ENCODE measurements at places on chromosomes 3 and 15.

GRCh38 chr3:190435618-190436017, 14.1 kb downstream of the TMEM207 start:
- no peak for DNase-seq

DNA sequence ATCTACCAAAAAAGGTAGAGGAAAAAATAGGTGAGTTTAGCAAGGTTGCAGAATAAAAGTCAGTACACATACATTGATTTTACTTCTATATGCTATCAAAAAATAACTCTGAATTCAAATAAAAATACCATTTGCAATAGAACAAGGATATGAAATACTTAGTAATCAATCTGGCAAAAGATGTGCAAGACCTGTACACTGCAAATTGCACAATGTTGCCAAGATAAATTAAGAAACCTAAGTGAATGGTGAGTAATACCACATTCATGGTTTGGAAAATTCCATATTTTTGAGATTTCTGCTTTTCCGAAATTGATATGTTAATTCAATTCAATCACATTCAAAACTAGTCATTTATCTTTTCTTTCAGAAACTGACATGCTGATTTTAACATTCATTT, 464.8 kb downstream of the EPHA3 start:
- no peak for DNase-seq

DNA sequence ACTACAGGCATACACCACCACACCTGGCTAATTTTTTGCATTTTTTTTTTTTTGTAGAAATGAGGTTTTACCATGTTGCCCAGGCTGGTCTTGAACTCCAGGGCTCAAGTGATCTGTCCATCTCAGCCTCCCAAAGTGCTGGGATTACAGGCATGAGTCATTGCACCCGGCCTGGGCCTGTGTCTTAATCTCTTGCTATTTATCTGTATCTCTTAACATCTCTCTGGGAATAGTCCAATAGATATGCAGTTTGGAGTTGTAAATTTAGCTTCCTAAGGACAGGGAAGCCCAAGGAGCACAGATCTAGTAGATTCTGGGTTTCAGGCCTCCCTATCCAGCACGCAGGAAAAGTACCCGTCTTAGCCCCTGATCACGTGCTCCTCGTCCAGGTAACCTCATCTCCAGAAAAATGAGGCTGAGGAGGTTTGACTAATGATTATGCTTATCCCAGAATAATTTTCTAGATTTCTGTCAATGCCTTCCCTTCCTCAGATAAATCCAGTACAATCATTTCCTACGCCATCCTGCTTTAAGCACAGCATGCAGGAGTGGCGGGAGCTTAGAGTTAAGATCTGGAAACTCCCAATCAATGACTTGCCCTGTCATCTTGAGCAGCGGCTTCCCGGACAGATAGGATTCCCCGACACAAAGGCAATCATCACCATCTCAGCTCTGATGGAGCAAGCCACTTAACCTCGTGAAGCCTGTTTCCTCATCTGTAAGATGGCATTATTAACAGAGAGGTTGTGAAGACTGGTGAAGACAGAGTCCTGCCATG, 12.3 kb upstream of the CTDSPL start:
- no peak for DNase-seq

GRCh38 chr3:99965077-99965476, 147.4 kb downstream of the CMSS1 start:
- DNase-seq, result no peak

GRCh38 chr3:4195006-4195405, 108.2 kb upstream of the SETMAR start:
- no peak for DNase-seq

- DNase-seq, result no peak
Measured at GRCh38 chr15:70142072-70142321, 44.3 kb upstream of the TLE3 start.

- no peak for DNase-seq
Measured at GRCh38 chr3:178159691-178160220, 376.5 kb upstream of the KCNMB2 start.

DNA sequence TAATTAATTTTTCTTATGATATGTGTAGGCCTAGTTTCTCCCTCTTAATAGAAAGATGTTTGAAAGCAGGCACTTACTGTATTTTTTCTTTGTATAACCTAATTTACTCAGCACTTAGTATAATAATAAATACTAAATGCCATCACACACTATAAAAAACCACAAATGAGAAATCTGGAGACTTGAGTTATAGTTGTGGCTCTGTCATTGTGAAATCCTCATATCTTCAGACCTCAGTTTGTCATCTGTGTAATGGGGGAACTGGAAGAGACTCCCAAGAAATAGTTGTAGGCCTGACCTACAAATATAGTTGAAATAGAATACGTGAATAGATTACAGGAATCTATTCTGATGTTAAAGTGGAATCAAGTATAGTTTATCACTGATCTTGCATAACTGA, 287.6 kb upstream of the DPH6 start:
- no peak for DNase-seq

DNA sequence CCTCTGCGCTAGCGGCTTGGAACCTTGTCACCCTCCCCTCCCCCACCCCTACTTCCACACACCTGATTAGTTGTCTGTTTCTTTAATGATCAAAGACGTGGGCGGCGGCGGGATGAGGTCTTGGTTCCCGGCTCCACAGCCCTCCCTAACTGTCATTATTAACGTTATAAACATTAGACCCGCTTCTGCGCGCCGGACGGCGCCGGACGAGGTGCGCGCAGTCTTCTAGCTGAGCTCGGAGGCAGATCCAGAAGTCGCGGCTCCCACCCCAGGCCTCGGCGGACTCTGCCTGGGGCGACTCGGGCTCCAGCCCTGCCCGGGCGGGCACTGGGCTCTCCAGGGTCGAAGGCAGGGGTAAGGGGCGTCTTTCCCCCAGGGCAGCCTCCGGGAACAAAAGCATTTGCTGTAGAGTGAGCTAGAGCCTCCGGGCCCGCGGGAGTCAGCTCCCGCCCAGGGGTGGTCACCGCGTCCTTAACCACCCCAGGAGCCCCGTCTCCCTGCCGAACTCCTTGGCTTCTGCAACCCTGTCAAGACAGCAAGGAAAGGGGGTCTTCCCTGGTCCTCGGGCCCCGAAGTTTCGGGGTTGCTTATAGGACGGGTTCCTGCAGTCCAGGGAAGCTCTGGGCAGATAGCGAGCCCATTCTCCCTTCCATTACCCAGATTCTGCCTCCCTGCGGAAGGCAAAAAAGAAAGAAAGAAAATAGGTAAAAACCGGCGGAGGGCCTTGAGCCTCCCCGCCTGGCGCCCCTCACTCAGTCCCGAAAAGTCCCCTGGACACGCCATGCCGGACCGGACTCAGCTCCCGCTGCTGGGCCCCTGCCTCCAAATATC, 2.2 kb upstream of the ISLR2 start:
- DNase-seq, result no peak

DNA sequence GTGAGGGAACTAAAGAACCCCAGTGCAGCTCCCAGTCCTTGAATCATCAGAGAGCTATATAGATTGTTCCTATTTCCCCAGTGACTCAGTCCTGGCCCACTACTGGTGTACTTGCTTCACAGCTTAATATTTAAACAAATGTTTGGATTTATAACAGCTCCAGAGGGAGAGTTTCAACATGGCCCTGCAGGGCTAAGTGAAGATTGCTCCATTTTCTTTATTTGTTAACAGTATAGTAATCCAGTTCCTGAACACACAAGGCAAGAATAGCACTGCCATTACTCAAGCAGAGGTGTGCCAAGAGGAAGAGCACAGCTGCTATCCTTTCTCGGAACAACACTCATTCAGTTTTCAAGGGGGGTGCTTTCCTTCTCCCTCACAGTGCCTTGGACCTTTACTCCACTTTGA, 6.5 kb downstream of the SQOR start:
- no peak for DNase-seq

DNA sequence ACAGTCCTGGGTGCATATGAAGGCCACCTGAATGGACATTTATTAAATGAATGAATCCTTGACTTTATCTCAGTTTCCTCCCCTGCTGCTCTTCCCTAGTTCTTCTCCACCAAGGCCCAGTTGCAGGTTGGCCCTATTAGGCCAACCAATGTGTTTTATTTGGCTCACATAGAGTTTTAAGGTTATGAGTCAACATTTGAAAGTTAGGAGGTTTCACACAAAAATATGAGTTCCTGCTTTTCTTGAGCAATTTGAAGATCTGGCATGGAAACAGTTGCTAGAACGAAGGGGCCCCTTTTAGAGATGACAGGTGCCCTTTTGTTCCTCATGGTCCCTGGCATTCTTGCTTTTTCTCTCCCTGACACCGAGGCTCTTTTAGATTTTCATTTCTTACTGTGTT, 83.0 kb upstream of the PDZRN3 start:
- no peak for DNase-seq

DNA sequence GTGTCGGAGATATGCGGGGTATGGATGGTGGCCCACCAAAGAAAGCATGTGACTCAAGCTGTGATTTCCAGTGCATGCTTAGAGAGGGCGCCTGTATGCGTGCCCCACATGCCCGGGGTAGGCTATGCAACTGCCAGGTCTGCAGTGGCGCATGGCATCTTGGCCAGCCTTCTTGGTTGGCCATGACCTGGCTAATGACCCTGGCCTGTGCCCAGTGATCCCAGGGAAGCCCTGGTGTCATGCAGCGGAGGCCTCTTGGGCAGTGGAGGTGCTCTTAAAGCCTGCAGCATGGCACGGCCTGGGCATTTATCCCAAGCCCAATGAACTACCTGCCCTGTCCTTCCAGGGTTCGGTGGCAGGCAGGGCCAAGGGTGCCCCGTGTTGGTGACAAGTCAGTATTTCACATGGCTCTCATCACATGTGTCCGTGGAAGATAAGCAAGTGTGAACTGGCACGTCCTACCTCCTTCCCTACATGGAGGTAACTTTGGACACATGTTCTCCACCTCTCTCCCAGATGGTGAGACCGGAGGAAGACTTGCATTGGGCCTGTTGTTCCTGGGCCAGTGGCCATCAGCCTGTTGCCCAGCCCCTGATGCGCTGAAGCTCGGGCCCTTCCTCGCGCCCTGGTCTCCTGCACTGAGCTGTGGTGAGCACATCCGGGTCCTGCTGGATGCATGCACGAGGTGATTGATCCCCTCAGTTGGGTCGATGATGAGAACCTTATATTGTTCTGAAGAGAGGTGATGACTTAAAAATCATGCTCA, 192.0 kb downstream of the UBE3A start:
- no peak for DNase-seq

DNA sequence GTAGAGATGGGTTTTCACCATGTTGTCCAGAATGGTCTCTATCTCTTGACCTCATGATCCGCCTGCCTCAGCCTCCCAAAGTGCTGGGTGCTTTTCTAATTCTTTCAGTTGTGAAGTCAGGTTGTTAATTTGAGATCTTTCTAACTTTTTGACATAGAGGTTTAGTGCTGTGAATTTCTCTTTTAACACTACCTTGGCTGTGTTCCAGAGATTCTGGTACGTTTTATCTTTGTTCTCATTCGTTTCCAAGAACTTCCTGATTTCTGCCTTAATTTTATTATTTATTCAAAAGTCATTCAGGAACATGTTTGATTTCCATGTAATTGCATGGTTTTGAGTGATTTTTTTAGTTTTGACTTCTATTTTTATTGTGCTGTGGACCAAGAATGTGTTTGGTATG, 63.5 kb upstream of the CCDC54 start:
- DNase-seq, result no peak

DNA sequence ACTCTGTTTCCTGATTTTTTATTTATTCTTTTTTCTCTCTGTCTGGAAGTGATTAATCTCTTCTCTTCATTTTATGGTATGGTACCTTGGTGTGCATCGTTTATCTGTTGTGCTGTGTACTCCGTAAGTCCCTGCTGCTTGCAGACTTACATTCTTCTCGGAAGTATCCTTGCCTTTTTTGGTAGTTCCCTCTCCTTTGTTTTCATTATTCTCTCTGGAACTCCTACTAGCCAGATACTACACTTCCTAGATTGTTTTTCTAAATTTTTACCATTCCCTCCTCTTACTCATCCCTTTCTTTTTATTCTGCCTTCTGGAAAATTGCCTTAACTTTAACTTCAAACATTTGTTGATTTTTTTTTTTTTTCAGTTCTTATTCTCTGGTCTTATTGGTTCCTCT, 27.2 kb downstream of the PIK3CA start:
- no peak for DNase-seq

DNA sequence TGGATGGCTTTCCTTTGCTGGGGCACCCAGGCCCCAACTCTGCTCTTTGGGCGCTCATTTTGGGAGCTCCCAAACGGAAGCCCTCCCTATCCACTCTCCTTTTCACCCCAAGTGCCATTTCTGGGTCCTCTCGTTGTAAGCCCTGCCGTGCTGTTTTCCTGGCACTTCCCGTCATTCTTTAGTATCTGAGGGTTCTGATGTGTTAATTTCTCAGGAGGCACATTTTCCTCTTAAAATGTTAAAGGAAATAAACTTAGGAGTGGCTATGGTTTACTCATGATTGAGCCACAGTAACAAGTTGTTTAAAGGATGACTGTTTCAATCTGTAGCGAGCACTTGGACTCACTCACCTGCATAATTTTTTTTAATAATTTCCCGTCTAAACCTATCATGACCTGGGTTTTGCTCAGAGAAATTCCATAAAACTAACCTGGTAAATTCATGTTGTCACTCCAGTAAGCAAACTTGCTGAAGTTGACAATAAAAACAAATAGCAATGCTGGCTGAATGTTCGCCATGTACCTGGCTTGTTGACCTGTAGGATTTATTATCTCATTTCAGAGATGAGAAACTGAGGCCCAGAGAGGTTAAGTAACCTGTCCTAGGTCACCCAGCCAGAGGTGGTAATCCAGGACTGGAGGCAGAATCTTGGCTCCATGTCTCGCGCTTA, 10.6 kb downstream of the ALDH1A3 start:
- DNase-seq, result no peak

DNA sequence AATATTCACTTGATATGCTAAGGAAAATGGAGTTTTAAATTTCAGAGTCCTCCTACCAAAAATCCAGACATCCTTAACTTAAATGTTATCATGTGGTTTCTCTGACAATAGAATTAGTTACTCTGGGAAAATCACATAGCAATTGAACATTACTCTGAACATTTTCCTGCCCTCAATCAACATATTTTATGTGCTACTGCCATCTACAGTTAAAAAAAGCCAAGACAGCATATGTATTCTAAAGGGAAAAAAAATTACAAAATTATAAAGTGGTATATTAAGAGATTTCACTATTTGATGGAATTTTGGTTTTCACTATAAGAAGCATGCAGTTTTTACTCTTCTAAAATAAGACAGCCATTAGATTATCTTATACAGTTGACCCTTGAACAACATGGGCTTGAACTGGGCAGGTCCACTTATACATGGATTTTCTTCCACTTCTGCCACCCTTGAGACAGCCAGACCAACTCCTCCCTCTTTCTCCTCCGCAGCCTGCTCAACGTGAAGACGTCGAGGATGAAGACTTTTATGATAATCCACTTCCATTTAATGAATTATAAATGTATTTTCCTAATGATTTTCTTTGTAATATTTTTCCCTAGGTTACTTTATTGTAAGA, 122.3 kb downstream of the ATP1B3 start:
- no peak for DNase-seq

DNA sequence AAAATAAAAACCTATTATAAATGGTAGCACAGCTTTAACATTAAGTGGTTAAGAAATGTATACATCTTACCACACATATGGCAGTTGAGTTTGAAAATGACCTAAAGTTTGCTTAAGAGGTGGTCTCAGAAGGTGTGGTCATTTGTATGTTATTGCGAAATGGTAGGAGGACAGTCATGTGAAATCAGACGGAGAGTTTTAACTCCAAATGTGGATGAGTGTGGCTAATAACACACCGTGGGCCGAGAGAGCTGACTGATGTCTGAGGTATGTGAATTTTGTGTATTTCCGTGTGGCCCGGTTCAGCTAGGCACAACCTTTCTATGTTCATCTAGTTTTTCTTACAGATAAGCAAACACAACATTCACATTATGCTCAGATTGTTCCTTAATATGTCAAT, 71.9 kb downstream of the ARNT2 start:
- no peak for DNase-seq
